ENCODE measurements at places on chromosomes 7 and 10. TPM values are rescaled to one million over a fixed set of nuclear protein-coding genes. Genes with fewer than 3 reads are reported as not detected.

Gene PRLHR
- not detected for total RNA-seq

Gene SLC26A5
- not detected for total RNA-seq

Gene TECPR1
- total RNA-seq = 21.4 TPM

Gene CCZ1B
- total RNA-seq = 42.0 TPM

Gene CEP55
- 32.0 TPM for total RNA-seq

Gene ANKRD7
- total RNA-seq = 0.26 TPM

Gene TET1
- 3.4 TPM for total RNA-seq

Gene DLX6
- not detected for total RNA-seq

Gene ARMH3
- total RNA-seq = 9.6 TPM

Gene TMEM213
- total RNA-seq = not detected

Gene FAM24B
- total RNA-seq = 3.7 TPM

Gene PKD2L1
- not detected for total RNA-seq

Gene ALOX5
- total RNA-seq = not detected

Gene PDE6C
- total RNA-seq = not detected

Gene COX15
- 32.8 TPM for total RNA-seq

Gene SFRP4
- total RNA-seq = 35.0 TPM

Gene CLCN1
- not detected for total RNA-seq

Gene TAS2R16
- total RNA-seq = not detected

Gene TMEM26
- 12.2 TPM for total RNA-seq

Gene ELOVL3
- 0.26 TPM for total RNA-seq

Gene PMS2
- 19.6 TPM for total RNA-seq

Gene FRAT2
- 4.4 TPM for total RNA-seq

Gene ZC3HAV1L
- 2.6 TPM for total RNA-seq

Gene SPDYE16
- total RNA-seq = 0.06 TPM

Gene LRRN3
- total RNA-seq = 42.8 TPM

Gene VPS37D
- 2.9 TPM for total RNA-seq

Gene SPDYE11
- not detected for total RNA-seq

Gene AS3MT
- total RNA-seq = 8.2 TPM

Gene PHYHIPL
- under 0.01 TPM for total RNA-seq

Gene LCOR
- total RNA-seq = 11.0 TPM

Gene SNX8
- total RNA-seq = 20.0 TPM

Gene GPR15LG
- not detected for total RNA-seq

Data from aortic smooth muscle cell (primary cell).